ENCODE measurements at places on chromosomes 2 and 18.

DNA sequence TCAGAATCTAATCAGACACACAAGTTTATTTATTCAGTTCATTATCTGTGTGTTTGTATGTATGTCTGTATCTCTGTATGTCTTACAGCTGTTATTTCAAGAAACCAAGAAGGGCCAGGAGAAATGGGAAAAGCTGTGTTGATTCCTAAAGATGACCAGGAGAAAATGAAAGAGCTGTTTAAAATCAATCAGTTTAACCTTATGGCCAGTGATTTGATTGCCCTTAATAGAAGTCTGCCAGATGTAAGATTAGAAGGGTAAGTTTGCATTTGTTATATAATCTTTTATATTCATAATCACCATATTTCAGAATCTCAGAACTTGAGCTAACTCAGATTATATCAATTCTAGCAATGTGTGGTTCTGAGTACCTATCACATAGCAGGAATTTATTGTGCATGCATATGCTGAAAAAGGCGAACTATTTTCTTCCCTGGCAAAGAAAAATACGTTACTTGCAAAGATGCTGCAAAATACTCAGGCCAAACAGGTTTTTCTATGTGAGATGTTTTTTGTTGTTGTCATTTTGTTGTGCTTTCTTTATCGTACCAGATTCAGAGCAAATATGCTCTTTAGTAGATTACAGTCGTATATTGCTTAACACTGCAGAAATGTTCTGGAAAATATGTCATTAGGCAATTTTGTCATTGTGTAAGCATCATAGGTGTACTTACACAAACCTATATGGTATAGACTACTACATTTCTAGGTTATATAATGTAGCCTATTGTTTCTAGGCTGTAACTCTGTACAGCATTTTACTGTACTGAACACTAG lies 268.7 kb downstream of the GALNT13 start:
- no peak for DNase-seq

DNA sequence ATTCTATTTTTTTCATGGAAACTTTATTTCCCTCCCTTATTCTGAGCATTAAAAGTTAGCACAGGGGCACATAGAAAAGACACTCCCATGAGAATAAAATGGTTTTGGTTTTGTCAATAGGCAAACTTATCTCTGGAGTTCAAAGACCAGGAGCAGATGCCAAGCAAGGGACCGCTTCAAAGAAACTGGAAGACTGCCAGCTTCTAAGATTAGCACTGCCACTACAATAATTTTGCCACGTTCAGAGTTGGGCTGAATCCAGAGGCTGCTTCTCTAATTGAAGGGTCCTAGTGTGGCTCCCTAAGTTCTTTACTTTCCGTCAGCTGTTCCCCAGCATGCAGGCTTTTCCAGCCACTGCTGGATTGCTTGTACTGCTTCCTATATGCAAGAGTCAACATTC lies 681.0 kb upstream of the GCFC2 start:
- DNase-seq, result no peak

DNA sequence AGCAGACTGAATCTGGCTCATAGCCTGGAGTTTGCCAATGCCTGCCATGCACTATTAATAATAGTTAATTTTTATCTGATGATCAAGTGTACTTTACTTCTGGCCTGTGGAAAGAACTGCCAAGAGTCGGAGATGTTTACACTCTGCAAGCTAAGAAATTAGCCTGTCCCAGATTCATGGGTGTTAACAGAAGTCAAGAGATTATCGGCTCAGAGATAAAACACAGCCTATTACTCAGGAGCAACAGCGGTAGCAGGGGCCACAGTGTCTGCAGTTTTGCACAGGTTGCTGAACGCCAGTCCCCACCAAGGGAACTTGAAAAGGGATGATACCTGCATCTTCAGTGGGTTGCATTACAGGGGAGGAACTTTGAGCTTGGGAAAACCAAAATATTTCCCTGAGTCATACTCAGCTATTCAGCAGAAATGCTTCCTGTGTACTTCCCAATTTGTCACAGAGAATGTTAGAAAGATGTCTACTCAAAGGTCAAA lies 4.3 kb upstream of the ADI1 start:
- DNase-seq, result no peak

DNA sequence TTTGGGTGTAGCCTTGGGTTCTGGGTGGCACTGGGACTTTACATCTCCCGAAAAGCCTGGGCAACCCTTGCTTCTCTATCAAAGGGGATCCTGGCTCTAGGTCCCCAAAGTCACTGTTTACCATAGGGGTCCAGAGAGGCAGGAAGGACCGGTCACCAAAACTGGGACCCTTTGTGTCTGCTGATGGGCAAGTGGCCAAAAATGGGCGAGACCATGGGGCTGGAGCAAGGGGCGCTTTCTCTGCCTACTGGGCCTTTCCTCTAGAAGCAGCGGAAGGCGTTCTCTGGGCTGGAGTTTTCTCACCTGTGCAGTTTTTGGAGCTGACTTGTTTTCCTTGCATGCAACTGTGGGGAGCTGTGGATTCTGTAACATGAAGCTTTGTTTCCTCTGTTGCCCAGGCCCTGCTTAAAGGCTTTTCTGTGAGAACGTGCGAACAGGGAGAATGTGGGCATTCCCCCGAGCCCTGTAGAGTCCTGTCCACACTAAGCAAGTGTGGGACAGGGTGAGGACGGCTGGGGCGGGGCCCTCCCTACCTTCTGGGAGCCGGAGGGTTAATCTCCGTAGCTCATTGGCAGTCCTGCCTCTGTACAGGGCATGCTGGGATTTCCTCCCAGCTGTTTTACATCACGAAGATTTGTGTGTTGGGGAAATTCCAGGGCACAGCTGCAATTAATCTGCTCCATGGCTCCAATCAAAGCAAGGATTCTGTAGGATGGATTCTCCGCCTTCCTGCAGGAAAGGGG lies 50.2 kb downstream of the TGOLN2 start:
- no peak for DNase-seq

DNA sequence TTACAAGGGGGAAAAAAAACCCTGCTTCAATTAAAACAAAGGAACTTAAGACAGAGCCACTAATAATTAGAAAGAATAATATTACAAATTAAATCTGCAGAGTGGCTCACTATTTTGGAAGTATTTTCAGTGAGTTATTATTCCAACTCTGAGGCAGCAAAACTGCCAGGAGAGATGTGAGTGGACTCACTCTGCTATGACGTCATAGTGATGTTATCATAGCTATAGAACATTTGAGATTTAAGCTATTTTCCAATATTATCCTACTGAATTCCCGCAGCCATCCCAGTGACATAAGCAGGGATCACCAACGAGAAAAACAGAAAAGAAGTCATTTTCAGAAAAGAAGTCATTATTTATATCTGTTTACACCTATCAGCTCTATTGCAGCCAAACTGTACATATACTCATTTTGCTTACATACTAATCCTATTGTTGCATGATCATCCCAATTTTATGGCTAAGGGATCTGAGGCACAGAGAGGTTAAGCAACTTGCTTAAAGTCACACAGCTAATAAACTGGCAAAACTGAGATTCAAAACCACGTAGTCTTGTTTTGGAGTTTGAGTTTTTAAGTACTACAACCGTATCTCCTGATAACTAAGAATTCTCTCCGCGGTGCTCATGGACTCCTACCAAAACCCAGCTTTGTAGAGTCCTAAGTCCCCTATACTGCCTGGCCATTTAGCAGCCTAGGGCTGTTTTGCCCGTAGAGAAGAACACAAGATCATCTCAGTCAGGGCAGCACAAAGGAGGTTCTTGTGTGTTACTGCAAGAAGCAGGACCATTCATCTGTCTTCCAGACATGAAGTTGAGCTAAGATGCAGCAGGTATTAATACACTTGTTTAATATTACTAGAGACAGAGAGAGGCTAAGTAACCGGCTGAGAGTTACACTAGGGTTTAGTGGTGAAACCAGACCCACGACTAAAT lies 299.8 kb downstream of the TCF4 start:
- no peak for DNase-seq

- no peak for DNase-seq
Observed at GRCh38 chr18:58766946-58767345, 95.7 kb downstream of the MALT1 start.
